CD8-positive, alpha-beta T cell (primary cell): ENCODE measurements at places on chromosomes 7 and 10.
A peak's percentile ranks its signal among the peaks of the same experiment; 100 is the strongest.

GRCh38 chr7:50632561-50633413 is 67.6 kb upstream of the DDC start:
- DNase-seq = peak; percentile 35

- DNase-seq = no peak
Measured at GRCh38 chr10:36676321-36676720, 449.1 kb upstream of the ANKRD30A start.

- DNase-seq = no peak
Measured at GRCh38 chr7:158432369-158433341, 155.0 kb downstream of the PTPRN2 start.

GRCh38 chr7:151816562-151817314 is 60.2 kb downstream of the PRKAG2 start:
- DNase-seq = no peak

- DNase-seq = no peak
Measured at GRCh38 chr7:135728136-135728669, at the start of gene SLC13A4. Gene SLC13A4, minus strand, starts transcription at chr7:135728186. Its CDS starts 690 bp downstream, at chr7:135727496.
